Mesendoderm (in vitro differentiated cells): ENCODE measurements at places on chromosomes 2 and 18.

DNA sequence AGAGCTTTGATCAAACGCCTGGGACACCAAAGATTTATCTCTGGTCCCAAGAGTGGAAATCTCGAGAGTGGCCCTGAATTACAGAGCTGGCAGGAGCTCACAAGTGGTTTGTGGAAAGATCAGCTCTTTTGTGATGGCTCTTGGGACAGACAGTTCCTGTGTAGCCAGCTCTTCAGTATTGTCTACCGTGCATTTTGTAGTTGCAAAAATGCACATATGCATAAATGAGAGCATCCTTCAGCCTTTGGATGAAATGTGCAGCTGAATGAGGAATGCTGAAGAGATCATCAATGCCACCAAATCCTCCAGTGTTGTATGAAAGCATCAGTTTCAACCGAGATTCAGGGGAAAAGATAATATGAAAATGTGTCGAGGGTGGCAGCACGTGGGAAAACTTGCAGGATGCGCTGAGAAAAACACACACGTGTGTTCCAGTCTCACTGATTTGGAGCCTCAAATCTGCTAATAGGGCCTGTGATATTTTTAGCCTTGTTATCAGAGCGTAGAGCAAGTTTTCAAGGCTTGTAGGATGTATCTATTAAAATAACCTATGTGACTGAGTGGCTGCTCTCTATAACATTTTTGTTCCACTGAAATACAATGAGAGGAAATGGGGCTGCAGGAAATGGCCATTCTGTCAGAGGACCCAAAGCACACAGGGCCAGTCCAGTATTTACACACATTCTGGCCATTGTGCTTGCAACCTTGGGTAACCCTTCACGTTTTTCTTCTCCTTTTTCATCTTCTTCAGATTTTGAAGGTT, 138.7 kb downstream of the PRKCE start:
- no peak overlapping the region for H3K27ac ChIP-seq
- H3K4me1 ChIP-seq = no peaks in the 10 kb centered on the region
- DNase-seq = no peak
- H3K27me3 ChIP-seq = no peaks in the 10 kb centered on the region
- no peak overlapping the region for H3K4me3 ChIP-seq

GRCh38 chr2:38571193-38571592, 31.5 kb downstream of the HNRNPLL start:
- DNase-seq = no peak
- no peak overlapping the region for H3K27ac ChIP-seq
- no peaks in the 10 kb centered on the region for H3K4me1 ChIP-seq

GRCh38 chr2:36713310-36713709, 16.8 kb downstream of the VIT start:
- peak; percentile 22 for DNase-seq
- no peak overlapping the region for H3K4me3 ChIP-seq
- H3K36me3 ChIP-seq = no peaks in the 10 kb centered on the region

- H3K4me3 ChIP-seq = no peak overlapping the region
- no peaks in the 10 kb centered on the region for H3K4me1 ChIP-seq
Measured at GRCh38 chr18:49751427-49752094, 61.8 kb downstream of the ACAA2 start.

DNA sequence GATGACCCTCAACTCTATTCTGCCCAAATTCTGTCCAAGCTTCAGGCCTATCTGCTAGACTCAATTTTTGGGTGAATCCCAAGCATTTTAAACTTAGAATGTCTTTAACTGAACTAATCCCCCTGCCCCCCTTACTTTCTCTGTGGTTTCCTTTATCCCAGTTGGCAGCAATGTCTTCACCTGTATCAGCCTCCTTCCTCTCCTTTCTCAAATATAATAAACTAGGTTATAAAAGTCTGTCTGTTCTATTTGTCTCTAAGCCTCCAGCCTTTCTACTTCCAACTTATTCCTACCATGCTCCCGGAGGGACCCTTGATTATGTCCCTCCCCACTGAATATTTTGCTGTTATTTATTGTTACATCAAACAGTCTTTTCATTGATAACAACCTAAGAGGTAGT, 375.5 kb upstream of the TRIB2 start:
- no peaks in the 10 kb centered on the region for H3K36me3 ChIP-seq
- no peak for DNase-seq
- H3K4me1 ChIP-seq = no peaks in the 10 kb centered on the region
- H3K27ac ChIP-seq = no peak overlapping the region
- no peak overlapping the region for H3K4me3 ChIP-seq

DNA sequence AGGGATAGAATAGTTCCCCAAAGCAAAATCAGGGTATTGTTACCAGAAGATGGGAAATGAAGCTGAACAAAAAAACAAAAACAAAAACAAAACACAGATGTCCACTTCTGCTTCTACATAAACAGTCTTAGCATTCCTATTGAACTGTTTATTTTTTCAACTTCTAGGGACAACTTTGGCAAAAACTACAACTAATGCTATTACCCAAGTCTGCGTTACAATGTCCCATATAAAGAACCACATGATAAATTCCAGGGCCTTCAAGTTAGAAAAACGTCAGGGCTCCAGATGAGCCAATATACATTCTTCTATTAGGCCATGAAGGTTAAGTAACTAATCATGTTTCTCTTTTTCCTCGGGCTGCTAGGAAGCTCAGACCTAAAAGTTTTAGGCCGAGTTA, 16.9 kb downstream of the PID1 start:
- DNase-seq = no peak
- H3K4me1 ChIP-seq = no peaks in the 10 kb centered on the region
- H3K4me3 ChIP-seq = no peak overlapping the region
- no peaks in the 10 kb centered on the region for H3K36me3 ChIP-seq
- H3K27ac ChIP-seq = no peak overlapping the region

GRCh38 chr2:120094795-120095194, 81.9 kb downstream of the EPB41L5 start:
- H3K27ac ChIP-seq = no peak overlapping the region
- H3K36me3 ChIP-seq = no peaks in the 10 kb centered on the region
- no peaks in the 10 kb centered on the region for H3K27me3 ChIP-seq
- H3K4me1 ChIP-seq = no peaks in the 10 kb centered on the region

DNA sequence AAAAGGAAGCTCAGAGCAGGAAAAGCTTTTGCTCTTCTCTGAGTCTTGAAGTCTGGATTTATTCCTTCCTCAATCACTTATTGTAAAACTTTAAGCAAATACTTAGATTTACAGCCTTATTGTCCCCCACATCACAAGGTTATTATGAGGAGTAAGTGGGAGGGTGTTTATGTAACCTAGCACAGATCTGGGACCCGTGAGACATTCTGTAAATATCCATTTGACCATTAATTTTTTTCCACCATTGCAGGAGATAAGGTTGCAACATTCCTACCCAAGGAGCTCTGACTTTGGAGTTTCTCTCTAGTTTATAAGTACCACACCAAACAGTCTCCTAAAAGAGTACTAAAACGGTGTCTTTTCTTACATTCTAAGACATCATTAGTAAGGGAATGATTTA, 52.1 kb upstream of the CTIF start:
- no peaks in the 10 kb centered on the region for H3K27me3 ChIP-seq
- H3K4me3 ChIP-seq = no peak overlapping the region
- no peak for DNase-seq

DNA sequence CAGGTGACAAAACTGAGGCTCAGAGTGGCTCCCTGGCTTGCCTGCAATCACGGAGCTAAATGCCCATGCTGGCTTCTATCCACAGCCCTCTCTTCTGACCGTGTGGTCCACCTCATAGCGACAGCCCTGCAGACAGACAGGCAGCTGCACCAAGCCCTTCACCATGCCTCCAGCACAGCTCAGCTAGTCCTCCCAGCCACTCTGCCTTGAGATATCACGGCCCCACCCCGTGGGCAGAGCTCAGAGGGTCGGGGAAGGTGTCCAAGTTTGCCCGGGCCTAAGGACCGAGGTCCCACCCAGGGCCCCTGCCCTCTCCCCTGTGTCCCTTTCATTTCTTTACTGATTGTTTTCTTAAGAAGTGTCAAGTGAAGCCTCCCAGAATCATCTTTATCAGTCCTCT, 128.2 kb upstream of the GLI2 start:
- no peaks in the 10 kb centered on the region for H3K27me3 ChIP-seq
- H3K4me1 ChIP-seq = peaks cover 2% of the 10 kb centered on the region
- no peak overlapping the region for H3K4me3 ChIP-seq
- no peak for DNase-seq
- no peak overlapping the region for H3K27ac ChIP-seq
- no peaks in the 10 kb centered on the region for H3K36me3 ChIP-seq

DNA sequence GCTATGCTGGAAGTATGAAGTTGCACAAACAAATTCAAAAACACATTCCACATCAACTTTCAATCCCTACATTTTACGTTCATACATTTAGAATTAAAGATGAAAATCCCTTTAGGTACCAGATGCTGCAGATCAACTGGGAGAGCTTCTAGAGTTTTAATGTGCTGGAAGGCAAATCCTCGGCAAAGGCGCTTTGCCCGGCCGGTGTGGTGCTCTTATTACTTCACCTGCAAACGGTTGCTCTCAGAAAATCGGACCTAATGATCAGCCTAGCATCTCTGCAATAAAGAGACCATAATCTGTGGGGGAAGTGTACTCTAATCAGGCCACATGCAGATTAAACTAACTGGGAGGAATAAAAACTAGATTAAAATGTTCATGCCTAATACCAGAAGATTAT, 513.8 kb downstream of the ZEB2 start:
- no peak overlapping the region for H3K4me3 ChIP-seq
- no peaks in the 10 kb centered on the region for H3K4me1 ChIP-seq
- H3K27me3 ChIP-seq = no peaks in the 10 kb centered on the region
- no peaks in the 10 kb centered on the region for H3K36me3 ChIP-seq

- H3K27ac ChIP-seq = no peak overlapping the region
- DNase-seq = no peak
- no peaks in the 10 kb centered on the region for H3K4me1 ChIP-seq
Measured at GRCh38 chr18:48902023-48902855, 48.5 kb downstream of the SMAD7 start.

DNA sequence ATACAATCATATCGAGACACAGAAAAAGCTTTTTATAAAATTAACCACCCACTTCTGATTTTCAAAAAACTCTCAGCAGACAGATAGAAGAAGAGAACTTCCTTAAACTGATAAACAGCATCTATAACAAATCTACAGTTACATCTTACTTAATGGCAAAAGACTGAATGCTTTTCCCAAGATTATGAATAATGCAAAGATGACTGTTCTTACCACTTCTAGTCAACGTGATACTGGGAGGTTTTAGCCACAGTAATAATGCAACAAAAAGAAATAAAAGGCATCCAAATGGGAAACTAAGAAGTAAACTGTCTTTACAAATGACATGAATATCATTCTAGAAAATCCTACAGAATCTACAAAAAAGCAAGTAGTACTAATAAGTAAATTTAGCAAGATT, 58.0 kb upstream of the TMEM247 start:
- H3K27me3 ChIP-seq = no peaks in the 10 kb centered on the region
- no peak overlapping the region for H3K4me3 ChIP-seq
- H3K27ac ChIP-seq = no peak overlapping the region
- no peaks in the 10 kb centered on the region for H3K36me3 ChIP-seq
- DNase-seq = no peak

DNA sequence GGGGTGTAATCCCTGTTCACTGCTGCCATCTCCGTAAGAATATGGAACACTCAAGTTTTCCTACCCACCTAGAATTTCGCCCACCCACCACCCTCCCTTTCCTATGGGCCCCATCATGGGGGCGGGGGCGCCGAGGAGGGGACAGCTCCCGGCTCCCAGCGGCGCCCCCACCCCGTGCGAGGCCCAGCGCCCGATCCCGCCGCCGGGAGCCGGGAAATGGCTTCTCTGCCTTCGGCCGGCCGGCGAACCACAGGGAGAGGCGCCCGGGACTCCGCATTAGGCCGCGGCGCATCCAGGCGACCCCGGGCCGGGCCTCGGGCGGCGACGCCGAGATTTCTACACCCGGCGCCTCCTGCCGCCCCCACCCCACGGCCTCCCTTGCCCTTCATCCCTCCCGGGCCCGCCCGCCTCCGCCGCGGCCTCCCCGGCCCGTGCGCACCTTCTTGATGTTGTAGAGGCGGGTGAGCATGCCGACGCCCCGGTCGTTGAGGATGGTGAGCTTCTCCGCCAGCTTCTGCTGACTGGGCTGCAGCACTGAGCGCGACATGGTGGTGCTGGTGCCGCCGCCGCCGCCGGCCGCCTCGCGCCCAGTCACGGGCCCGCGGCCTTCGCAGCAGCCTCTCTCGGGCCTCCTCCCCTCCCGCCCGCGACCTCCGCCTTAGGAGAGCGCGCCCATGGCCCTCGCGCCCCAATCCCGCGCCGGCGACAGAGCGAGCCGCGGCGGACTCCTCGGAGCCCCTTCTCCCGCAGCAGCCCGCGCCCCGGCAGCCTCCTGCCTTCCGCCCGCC, 510 bp downstream of the NCKAP1 start:
- H3K4me3 ChIP-seq = peak overlapping the region; percentile 88
- no peaks in the 10 kb centered on the region for H3K36me3 ChIP-seq
- no peaks in the 10 kb centered on the region for H3K4me1 ChIP-seq
- peak; percentile 51 for DNase-seq

DNA sequence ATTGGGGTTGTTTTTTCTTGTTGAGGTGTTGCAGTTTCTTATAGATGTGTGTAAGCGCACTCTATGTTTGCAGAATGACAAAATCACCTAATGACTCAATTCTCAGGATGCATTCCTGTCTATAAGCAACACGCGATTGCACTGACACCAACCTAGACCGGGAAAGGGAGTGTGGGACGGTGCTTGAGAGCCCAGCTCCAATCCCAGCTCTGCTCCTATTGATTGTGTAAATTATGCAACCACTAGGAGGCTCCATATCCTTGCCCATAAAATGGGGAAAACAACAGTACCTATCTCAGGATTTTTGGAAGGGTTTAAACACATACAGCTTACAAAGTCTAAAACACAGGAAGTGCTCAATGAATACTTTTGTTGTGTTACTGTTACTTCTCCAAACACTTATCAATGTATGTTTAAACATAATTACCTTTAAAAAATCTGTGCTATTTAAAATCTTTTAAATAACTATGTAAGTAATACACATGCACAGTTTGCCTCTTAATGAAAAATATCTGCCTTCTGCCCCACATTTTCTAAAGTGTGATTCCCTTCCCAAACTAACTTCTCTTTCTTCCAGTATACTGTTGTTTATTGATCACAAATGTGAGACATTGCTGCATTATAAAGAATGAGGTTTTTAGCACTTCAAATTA, 132.5 kb downstream of the SPHKAP start:
- H3K27ac ChIP-seq = no peak overlapping the region
- no peaks in the 10 kb centered on the region for H3K4me1 ChIP-seq
- H3K27me3 ChIP-seq = no peaks in the 10 kb centered on the region
- DNase-seq = peak; percentile 76

DNA sequence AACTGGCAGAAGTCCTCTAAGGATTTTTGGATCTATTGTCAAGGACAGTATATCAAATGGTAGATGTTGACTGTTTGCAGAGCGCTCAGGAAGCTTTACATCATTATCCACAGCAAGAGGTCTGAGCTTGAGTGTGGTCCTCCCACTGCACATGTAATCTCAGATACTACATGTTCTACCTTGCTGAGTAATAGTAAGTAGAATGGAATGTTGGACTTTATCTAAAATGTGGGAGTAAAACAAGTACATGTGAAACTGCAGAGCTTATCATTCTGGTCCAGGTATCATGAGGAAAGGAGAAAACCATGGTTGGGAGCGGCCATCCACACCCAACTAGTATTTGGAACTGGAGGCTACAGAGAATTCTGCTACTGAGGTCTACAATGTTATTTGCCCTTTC, 19.3 kb upstream of the CD28 start:
- no peak overlapping the region for H3K4me3 ChIP-seq
- no peaks in the 10 kb centered on the region for H3K27me3 ChIP-seq
- peaks cover 5% of the 10 kb centered on the region for H3K4me1 ChIP-seq
- no peaks in the 10 kb centered on the region for H3K36me3 ChIP-seq
- no peak for DNase-seq
